Inflammatory macrophage (primary cell): ENCODE measurements at places on chromosomes 2 and 18.

- no peak for DNase-seq
Observed at GRCh38 chr2:142594935-142595334, 282.5 kb upstream of the KYNU start.

DNA sequence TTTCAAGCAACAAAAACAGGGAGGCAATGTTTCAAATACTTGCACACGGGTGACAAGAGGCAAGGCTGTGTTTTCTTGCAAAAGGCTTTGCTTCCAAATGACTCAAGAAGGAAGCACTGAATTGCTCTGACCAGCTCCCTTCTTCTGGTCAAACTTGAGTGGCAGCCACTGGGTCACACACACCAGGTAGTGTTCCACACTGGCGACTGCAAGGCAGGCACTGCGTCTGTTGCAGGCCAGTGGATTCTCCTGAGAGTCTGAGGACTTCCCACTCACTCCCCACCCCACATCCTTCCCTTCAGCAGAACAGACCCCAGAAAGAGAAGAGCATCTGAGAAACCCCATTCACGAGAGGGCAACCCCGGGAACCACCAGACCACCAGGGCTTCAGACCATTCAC lies 19.8 kb downstream of the PARD6G start:
- DNase-seq = no peak

DNA sequence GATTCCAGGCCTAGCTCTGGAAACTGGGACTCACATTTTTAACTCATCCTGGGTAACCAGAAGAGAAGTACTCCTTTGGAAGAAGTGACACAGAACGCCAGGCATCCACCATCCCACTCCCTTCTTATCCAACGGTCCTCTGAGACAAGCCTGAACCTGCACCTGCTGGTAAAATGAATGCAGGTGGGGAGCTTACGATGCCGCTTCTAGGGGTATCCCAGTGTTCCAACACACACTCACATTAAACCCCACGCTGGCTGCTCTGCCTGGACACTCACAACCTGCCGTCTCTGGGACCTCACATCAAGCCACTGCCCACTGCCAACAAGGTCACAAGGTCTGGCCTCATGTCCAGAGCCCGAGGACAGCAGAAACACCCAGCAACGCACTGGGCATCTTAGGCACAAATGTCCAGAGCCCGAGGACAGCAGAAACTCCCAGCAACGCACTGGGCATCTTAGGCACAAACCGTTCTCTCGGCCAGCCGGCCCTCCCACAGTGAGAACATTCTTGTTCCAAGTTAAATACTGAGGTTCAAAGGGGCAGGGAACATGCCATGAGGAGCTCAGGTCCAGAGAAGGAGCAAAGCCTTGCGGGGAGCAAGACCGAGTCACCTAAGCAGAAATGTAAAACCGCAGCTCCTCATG lies 9.9 kb downstream of the SLC66A2 start:
- DNase-seq = no peak

GRCh38 chr2:191176305-191176704 lies 25.5 kb upstream of the STAT4 start:
- no peak for DNase-seq

- no peak for DNase-seq
Observed at GRCh38 chr18:46345181-46345465, 240.9 kb downstream of the HAUS1 start.

GRCh38 chr2:124320051-124320688 lies 295.1 kb downstream of the CNTNAP5 start:
- no peak for DNase-seq

GRCh38 chr18:356778-357177 lies 88.9 kb upstream of the THOC1 start:
- DNase-seq = no peak

- DNase-seq = no peak
Observed at GRCh38 chr18:49784427-49785185, 28.7 kb downstream of the ACAA2 start.

GRCh38 chr2:74646201-74646600 lies 1.9 kb downstream of the M1AP start:
- no peak for DNase-seq

- DNase-seq = no peak
Observed at GRCh38 chr2:190353537-190353899, 10.1 kb downstream of the INPP1 start.

GRCh38 chr2:64325852-64326577 lies 127.9 kb upstream of the LGALSL start:
- peak; percentile 8 for DNase-seq
